Fibroblast of lung (primary cell): ENCODE measurements at places on chromosomes 5 and 9. TPM values are rescaled to one million over a fixed set of nuclear protein-coding genes. Genes with fewer than 3 reads are reported as not detected.

- no peaks in the 10 kb centered on the region for H3K27me3 ChIP-seq
- no peak for DNase-seq
- H3K27ac ChIP-seq: no peak overlapping the region
- H3K4me3 ChIP-seq: no peak overlapping the region
- H3K4me1 ChIP-seq: no peaks in the 10 kb centered on the region
Measured at GRCh38 chr5:43750809-43751208, 147.8 kb downstream of the NNT start.

GRCh38 chr5:111694133-111694532, 62.9 kb downstream of the NREP start:
- H3K27me3 ChIP-seq: no peaks in the 10 kb centered on the region
- DNase-seq: peak; percentile 43
- no peak overlapping the region for H3K4me3 ChIP-seq
- no peaks in the 10 kb centered on the region for H3K4me1 ChIP-seq

DNA sequence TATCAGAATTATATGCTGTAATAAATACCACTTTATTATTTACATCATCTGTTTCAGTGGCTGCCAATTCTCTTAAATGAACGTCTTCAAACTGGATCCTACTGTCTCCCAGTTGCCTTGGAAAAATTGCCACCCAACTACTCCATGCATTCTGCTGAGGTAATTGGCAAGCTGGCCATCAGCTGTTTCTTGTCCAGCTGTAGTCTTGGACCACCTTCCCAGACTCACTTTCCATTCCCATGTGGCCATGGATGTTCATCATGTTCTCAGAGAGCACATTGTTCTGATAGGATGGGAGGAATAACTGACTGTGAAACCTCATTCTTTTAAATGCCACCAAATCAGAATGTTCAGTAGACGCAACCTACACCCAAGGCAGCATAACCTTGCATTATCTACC, 157.5 kb downstream of the DOCK8 start:
- no peaks in the 10 kb centered on the region for H3K36me3 ChIP-seq
- no peak overlapping the region for H3K27ac ChIP-seq
- no peaks in the 10 kb centered on the region for H3K27me3 ChIP-seq
- no peak for DNase-seq
- no peaks in the 10 kb centered on the region for H3K4me1 ChIP-seq

- H3K27ac ChIP-seq: no peak overlapping the region
- H3K4me1 ChIP-seq: no peaks in the 10 kb centered on the region
- no peak overlapping the region for H3K4me3 ChIP-seq
Measured at GRCh38 chr9:69001921-69002320, 12.0 kb downstream of the PRKACG start.

DNA sequence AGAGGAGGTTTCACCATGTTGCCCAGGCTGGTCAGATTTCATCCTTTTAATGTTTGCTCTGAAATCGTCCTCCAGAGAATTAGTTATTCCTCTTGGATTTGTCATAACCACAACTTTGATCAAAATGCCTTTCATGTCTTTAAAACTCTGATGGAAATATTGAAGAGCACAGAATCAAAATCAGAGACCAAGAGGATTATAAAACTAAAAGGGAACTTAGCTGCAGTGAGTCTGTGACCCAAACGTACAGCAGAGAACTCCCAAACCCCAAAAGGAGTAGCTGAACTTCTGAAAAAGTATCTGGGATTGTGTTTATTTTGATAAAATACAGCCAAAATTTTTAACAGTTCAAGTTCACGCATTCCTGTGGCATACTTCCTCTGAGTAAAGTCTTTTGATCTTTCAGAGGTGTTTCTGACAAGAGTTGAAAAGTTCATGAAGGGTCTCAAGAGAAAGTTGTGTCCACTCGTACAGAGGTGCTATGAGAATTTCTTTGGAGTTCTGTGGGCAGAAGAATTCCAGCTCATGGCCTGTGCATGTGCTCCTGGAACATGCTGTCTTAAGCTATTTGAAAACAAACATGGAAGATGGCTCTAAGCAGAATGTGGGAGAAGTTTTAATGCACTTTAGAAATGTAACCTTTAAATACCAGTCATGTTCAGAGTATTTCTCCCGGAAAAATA, 124.0 kb downstream of the ESM1 start:
- H3K36me3 ChIP-seq: no peaks in the 10 kb centered on the region
- no peaks in the 10 kb centered on the region for H3K27me3 ChIP-seq
- no peak overlapping the region for H3K4me3 ChIP-seq
- peaks cover 14% of the 10 kb centered on the region for H3K4me1 ChIP-seq
- peak overlapping the region; percentile 29 for H3K27ac ChIP-seq

- no peak overlapping the region for H3K27ac ChIP-seq
- no peaks in the 10 kb centered on the region for H3K4me1 ChIP-seq
- no peak for DNase-seq
- H3K27me3 ChIP-seq: no peaks in the 10 kb centered on the region
Measured at GRCh38 chr9:137787381-137787780, 90.2 kb upstream of the CACNA1B start.

- DNase-seq: no peak
- H3K4me3 ChIP-seq: no peak overlapping the region
- no peaks in the 10 kb centered on the region for H3K36me3 ChIP-seq
Measured at GRCh38 chr5:150419630-150420270, 7.0 kb upstream of the CD74 start.

GRCh38 chr9:105858877-105859276, 164.5 kb downstream of the TMEM38B start:
- no peak for DNase-seq
- no peaks in the 10 kb centered on the region for H3K27me3 ChIP-seq

- H3K27me3 ChIP-seq: no peaks in the 10 kb centered on the region
- H3K4me1 ChIP-seq: peaks cover 9% of the 10 kb centered on the region
- peak overlapping the region; percentile 28 for H3K27ac ChIP-seq
- no peak for DNase-seq
Measured at GRCh38 chr5:52838326-52839015, 50.8 kb downstream of the ITGA1 start.

GRCh38 chr5:94778299-94778698, 159.8 kb downstream of the SLF1 start:
- H3K4me3 ChIP-seq: no peak overlapping the region
- no peak overlapping the region for H3K27ac ChIP-seq
- H3K4me1 ChIP-seq: peaks cover 2% of the 10 kb centered on the region
- H3K27me3 ChIP-seq: no peaks in the 10 kb centered on the region
- no peak for DNase-seq

GRCh38 chr9:118533850-118534249, 829.6 kb downstream of the TLR4 start:
- no peaks in the 10 kb centered on the region for H3K27me3 ChIP-seq
- H3K4me3 ChIP-seq: no peak overlapping the region
- no peak overlapping the region for H3K27ac ChIP-seq
- H3K36me3 ChIP-seq: no peaks in the 10 kb centered on the region

GRCh38 chr9:69325409-69326212, 596 bp downstream of the ENTREP1 start:
- peaks cover 27% of the 10 kb centered on the region for H3K27me3 ChIP-seq
- H3K27ac ChIP-seq: no peak overlapping the region
- DNase-seq: no peak
- no peaks in the 10 kb centered on the region for H3K4me1 ChIP-seq
- H3K36me3 ChIP-seq: no peaks in the 10 kb centered on the region

DNA sequence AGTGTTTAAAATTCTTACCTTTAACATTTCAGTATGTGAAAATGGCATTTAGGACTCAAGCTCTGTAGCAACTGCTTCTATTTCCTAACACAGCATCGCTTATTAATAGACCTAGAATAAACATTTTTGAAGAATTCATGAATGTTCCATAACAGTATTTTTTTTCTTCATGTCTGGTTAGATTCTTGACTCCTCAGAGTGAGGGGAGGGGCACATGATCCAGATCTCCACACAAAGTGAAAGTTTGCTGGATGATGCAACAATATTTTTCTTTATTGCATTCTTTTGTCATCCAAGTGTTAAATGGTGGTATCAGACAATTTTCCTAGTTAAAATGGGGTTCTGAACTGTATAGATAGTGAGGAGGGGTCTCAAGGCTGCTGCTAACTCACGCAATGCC, 130.8 kb upstream of the MAN2A1 start:
- H3K27me3 ChIP-seq: no peaks in the 10 kb centered on the region
- no peak overlapping the region for H3K4me3 ChIP-seq
- peak; percentile 39 for DNase-seq
- H3K27ac ChIP-seq: no peak overlapping the region
- H3K4me1 ChIP-seq: no peaks in the 10 kb centered on the region

DNA sequence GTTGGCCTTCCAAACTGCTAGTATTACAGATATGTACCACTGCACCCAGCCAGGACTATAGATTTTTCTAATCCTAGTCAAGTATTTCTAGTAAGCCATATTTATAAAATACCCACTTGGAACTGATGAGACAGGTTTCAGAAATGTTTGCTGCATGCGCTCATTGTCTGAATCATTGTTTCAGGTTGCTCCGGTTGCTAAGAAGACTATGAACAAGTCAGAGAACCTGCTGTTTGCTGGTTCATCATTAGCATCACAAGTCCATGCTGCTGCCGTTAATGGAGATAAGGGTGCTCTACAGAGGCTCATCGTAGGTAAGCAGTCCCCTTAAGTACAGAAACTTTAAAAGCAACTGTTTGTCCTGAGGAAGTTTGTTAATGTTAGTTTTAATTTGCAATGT, 5.3 kb downstream of the INVS start:
- H3K27me3 ChIP-seq: no peaks in the 10 kb centered on the region
- H3K27ac ChIP-seq: no peak overlapping the region
- H3K4me1 ChIP-seq: no peaks in the 10 kb centered on the region
- DNase-seq: no peak
- H3K36me3 ChIP-seq: peaks cover 2% of the 10 kb centered on the region

DNA sequence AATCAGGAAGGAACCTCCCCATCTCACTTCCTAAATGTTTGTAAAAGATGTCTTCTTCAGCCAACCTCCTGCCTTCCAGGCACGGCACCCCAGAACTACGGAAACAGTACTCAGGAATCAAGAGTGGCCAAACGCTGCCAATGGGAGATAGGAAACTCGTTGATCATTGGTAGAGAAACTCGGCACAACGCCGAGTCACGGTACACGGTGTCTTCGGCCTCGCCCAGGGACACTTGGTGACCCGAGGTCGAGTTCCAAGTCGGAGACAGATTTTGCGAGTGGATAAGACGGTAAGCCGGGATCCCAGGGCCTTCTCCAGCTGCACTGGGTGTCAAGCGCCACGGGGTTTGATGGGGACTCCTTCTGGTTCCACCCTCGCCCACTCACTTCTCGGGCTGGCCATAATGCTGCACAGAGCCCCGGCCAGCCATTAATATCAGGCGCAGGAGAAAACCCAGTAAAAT, 343 bp downstream of the KIAA0825 start:
- peak overlapping the region; percentile 90 for H3K4me3 ChIP-seq
- DNase-seq: peak; percentile 64
- H3K4me1 ChIP-seq: no peaks in the 10 kb centered on the region
- no peaks in the 10 kb centered on the region for H3K27me3 ChIP-seq
- H3K36me3 ChIP-seq: no peaks in the 10 kb centered on the region

DNA sequence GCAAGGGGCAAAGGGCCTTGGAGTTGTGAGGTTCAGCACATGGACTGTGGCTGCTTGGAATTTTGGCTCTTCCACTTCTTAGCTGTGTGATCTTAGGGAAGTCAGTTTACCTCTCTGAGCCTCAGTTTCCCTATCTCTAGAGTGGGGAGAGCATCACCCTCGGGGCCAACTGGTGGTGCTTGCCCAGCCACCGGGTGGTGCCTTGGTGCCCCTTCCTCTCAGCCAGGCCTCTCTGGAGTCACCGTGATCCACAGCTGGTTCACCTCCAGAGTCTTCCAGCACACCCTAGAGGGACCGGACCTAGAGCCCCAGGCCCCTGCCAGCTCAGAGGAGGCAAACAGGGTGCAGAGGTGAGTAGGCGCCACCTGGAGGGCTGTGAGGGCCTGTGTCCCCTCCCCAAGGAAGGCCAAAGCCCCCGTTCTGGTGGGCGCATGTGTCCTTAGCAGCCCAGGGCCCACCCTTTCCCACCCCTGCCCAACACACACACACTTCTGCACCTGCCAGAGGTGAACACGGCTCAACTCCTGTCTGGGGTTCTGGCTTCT, 7.7 kb downstream of the ADGRD2 start:
- peaks cover 7% of the 10 kb centered on the region for H3K27me3 ChIP-seq
- no peak for DNase-seq
- no peaks in the 10 kb centered on the region for H3K4me1 ChIP-seq
- H3K36me3 ChIP-seq: no peaks in the 10 kb centered on the region

DNA sequence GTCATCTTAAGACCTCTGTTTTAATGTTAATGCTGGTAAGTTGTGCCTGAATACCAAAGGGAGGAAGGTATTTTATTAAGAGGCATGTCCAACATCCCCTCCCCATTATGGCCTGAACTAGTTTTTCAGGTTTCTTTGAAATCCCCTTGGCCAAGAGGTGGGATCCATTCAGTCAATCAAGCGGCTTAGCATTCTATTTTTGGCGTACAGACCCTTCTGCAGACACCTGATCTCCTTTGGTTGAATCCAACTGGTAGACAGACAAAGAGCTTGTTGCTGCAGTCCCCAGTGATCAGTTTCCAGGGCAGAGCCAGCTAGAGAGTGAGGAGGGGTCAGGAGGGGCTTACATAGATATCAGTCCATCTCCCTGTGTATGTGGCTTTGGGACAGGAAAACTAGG, 7.9 kb upstream of the KCNMB1 start:
- no peaks in the 10 kb centered on the region for H3K27me3 ChIP-seq
- no peak overlapping the region for H3K27ac ChIP-seq
- no peak overlapping the region for H3K4me3 ChIP-seq
- no peaks in the 10 kb centered on the region for H3K4me1 ChIP-seq
- H3K36me3 ChIP-seq: no peaks in the 10 kb centered on the region

GRCh38 chr9:81798606-81799005, 109.3 kb upstream of the TLE1 start:
- DNase-seq: peak; percentile 37
- no peaks in the 10 kb centered on the region for H3K27me3 ChIP-seq
- H3K4me3 ChIP-seq: no peak overlapping the region
- no peaks in the 10 kb centered on the region for H3K36me3 ChIP-seq
- H3K27ac ChIP-seq: no peak overlapping the region
- H3K4me1 ChIP-seq: peaks cover 2% of the 10 kb centered on the region

DNA sequence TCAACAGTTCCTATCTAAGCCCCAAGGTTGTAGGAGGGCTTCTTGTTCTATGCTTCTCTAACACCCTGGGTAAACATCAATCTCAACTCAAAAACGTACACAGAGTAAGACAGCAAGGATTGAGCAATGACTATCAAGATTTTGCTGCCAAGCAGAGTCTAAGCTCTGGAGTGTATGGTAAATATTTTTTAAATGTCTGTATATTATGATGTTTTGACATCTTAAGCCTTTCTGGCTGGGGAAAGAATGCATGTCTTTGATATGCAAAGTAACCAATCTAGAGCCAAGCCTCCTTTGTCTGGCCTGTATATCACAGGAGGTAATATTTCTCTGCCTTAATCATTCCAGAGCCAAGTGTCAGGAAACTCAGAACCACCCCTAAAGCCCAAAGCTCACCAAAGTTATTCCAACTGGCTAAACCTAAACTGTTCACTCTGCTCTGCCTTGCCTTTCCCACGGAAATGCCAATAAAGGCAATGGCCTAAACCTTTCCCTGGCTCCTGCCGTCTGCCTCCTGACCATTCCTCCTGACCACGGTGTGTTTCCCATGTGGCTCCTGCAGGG, 45.2 kb downstream of the YIPF5 start:
- no peaks in the 10 kb centered on the region for H3K36me3 ChIP-seq
- H3K4me1 ChIP-seq: peaks cover 3% of the 10 kb centered on the region
- H3K27me3 ChIP-seq: no peaks in the 10 kb centered on the region
- DNase-seq: peak; percentile 27

- no peaks in the 10 kb centered on the region for H3K4me1 ChIP-seq
- DNase-seq: no peak
- no peak overlapping the region for H3K27ac ChIP-seq
- H3K36me3 ChIP-seq: no peaks in the 10 kb centered on the region
- no peaks in the 10 kb centered on the region for H3K27me3 ChIP-seq
Measured at GRCh38 chr5:124798890-124799289, 52.5 kb upstream of the ZNF608 start.

Gene MARCOL
- not detected in 2 replicates for total RNA-seq

Gene RPL12
- 1,387 and 1,751 TPM in 2 replicates for total RNA-seq

Gene TAF11L10
- total RNA-seq: not detected in 2 replicates

Gene FSD1L
- total RNA-seq: 3.6 and 6.1 TPM in 2 replicates
